ENCODE measurements at places on chromosomes 3 and 15.
A peak's percentile ranks its signal among the peaks of the same experiment; 100 is the strongest.

GRCh38 chr3:126925411-126926171 lies 57.3 kb upstream of the PLXNA1 start:
- DNase-seq = no peak

- DNase-seq = no peak
These were observed 10.5 kb downstream of the KIF15 start for GRCh38 chr3:44772099-44772442.

GRCh38 chr15:93025625-93025982 lies 63.4 kb downstream of the RGMA start:
- DNase-seq = no peak

- DNase-seq = no peak
These were observed 460.9 kb downstream of the OTOL1 start for GRCh38 chr3:161957467-161957866.

DNA sequence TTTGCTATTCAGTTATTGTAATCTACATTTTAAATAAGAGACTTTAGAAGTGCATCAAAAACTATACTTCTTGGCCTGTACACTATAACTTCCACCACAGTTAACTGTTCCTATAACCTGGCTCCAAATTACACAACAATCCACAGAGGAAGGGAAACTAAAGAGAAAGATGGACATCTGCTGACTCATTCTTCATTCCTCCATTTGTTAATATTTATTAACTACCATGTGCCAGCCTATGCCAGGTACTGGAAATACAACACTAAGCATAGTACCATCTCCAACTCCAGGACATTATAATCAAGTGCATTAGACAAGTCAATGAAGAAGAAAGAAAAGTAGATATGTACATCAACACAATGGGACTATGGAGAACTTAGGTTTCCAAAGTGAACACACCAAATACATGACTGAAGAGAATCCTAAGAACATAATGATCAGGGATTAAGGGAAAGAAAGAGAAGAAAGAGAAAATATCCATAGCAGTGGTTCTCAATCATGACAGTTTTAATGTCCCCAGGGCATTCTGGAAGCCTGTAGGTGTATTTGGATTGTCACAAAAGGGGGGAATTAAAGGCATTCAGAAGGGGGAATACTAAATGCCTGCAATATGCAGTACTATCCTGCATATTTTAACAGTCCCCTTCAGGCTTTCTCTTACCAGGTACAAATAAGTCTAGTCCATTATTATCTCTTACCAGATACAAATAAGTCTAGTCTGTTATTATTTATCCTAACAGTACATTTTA lies 8.9 kb downstream of the ICE2 start:
- no peak for DNase-seq

DNA sequence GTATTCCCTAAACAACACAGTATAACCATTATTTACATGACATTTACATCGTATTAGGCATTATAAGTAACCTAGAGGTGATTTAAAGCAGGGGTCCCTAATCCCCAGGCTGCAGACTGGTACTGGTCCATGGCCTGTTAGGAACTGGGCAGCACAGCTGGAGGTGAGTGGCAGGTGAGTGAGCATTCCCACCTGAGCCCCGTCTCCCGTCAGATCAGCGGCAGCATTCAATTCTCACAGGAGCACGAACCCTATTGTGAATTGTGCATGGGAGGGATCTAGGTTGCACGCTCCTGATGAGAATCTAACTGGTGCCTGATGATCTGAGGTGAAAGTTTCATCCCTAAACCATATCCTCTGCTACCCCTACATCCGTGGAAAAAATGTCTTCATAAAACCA lies 138.2 kb downstream of the ATP10A start:
- peak; percentile 12 for DNase-seq

DNA sequence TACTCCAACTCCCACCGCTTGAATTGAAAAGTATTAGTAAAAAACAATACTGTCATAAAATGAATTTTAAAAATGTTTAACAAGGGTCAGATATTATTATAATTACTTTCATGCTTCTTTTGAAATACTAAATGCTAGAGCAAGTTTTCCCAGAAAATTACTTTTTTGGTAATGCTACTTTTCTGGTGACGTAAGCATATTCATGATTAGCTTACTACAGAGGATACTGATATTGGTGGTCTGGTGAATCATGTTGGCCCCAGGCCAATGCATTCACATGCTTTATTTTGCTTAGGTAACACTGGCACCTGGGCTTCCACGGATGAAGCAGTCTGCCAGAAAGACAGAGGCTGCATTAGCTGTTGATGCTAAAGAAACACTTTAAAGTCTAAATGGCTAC lies 12.4 kb downstream of the SPATA16 start:
- DNase-seq = no peak

- DNase-seq = no peak
These were observed 55.7 kb downstream of the RLBP1 start for GRCh38 chr15:89165677-89166076.

DNA sequence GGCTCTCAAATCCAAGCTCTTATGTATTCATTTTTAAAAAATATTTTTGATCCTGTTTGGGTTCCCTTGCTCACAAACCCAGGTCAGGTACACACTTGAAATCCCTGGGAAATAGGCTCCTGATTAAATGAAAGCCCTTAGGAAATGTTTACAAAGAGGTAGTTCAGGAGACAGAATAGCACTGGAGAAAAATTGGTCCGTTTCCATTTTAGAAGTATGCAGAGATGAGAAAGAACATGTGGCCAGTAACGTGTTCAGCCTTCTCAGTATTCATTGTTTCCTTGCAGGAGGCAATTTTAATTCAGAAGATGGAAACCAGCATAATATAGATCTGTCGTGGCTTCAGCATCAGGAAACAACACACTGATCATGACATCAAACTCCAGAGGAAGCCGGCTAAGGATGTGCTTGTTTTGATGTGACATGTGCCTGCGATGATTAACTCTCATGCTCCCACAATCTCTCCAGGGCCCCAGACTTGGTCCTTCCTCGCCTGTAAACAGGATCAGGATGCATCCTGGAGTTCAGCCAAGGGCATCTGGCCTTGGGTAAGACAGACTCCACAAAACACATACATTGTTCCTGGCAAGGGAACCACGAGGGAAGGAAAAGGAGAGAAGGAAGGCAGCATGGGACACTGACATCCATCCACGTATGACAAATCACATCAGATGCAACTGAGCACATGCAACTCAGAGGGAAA lies 350.5 kb upstream of the THBS1 start:
- no peak for DNase-seq

- no peak for DNase-seq
These were observed 69.2 kb downstream of the ATP8B4 start for GRCh38 chr15:50049871-50050270.

- no peak for DNase-seq
These were observed 25.7 kb downstream of the TKT start for GRCh38 chr3:53230041-53230621.

DNA sequence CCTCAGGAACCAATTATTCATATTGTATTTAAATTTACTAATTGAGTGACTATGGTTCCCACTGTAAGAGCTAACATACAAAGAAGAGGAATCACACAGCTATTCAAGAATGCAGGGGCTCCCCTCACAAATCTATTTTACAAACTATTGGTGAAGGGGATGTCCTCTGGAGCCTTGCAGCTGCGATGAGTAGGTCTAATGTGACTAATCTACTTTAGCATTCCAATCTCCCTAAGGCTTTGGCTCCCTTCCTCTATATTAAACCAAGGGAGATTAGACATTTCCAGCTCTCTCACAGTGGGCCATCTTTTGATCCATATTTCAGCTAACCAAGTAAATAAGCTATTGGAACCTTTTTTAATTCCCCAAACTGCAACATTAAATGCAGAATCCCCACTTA lies 514.2 kb upstream of the BCHE start:
- no peak for DNase-seq

DNA sequence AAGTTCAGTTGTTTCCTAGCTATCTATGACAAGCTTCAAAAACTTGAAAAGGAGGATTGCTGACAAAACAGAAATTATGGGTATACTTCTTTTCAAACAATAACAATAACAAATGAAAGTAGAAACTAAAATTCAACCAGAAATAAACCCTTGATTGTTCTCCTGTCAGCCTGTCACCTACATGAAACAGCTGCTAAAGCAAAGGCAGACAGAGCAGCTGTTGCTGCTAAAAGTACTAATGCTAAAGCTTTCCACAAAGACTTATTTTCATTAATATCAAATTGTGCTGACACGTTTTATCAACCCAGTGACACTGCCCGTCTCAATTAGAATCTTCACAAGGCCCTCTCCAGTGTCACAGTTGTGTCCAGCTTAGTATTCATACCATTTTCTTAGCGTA lies 533.2 kb upstream of the GBE1 start:
- DNase-seq = no peak

GRCh38 chr15:51007131-51007666 lies 87.5 kb downstream of the TNFAIP8L3 start:
- no peak for DNase-seq

- DNase-seq = no peak
These were observed 213.4 kb upstream of the STT3B start for GRCh38 chr3:31319332-31319731.

DNA sequence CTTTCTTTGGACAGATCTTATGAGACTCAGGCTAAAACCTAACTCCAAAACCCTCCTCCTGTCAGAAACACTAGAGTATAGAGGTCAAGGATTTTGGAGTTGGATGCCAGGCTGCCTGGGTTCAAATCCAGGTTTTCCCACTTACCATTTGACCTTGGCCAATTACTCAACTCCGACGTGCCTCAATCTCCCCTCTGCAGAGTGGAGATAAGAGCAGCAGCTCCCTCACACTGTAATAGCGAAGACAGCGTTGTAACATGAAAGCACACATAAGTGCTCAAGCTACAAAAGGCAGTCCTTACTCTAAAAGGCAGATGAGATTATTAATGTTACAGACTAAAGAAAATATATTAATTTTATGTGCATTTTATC lies 90.1 kb downstream of the IGF2BP2 start:
- DNase-seq = no peak

- DNase-seq = no peak
These were observed 22.5 kb upstream of the KCNMB2 start for GRCh38 chr3:178513546-178514380.

- no peak for DNase-seq
These were observed 830 bp upstream of the RNF13 start for GRCh38 chr3:149812165-149812605.

GRCh38 chr3:188154014-188154808 lies at the start of gene LPP:
Gene LPP (plus strand): TSS chr3:188154157. CDS start chr3:188406121, 251,964 bp downstream.
- DNase-seq = peak; percentile 91

DNA sequence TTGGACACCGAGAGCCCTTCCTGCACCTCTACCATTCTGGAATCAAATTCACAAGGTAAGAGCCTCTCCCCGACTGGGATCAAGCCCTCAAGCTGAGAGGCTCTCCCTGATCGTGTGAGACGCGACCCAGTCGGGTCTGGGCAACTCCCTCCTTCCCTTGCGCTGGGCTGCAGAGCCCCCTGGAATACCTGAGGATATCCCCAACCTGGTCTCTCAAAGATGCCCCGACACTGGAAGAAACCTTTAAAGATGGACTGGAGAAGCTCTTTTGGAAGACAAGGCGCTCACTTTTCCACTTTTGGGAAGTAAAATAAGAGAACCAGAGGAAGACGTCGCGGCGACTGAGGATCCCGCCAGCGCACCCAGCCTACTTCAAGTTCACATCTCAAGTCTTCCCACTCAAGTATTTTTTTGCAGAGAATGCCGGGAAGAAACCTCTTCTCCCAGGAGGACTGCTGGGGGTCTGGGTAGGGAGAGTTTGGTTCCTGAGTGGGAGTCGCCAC lies 33.8 kb downstream of the ZIC4 start:
- no peak for DNase-seq

DNA sequence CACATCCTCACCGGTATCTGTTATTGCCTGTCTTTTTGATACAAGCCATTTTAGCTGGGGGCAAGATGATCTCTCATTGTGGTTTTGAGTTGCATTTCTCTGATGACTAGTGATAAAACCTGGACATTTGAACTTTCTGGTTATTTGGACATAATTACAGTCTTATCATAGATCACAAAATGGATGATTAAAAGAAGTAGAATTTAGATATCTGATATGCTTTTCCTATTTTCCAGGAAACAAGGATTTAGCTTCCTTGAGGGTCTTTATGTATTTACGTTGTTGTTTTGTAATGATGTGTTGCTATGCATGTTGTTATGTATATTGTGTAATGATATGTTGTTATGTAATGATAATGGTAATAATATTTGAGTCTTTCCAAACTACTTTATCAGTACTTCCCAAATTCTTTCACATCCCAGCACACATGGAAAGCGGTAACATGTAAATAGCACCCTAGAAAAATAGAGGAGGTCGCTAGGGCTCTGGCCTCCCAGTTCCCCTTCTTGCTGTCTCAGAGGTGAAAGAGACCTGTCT lies 53.8 kb downstream of the GJD2 start:
- no peak for DNase-seq

GRCh38 chr3:80187981-80188380 lies 420.2 kb upstream of the ROBO1 start:
- DNase-seq = no peak

DNA sequence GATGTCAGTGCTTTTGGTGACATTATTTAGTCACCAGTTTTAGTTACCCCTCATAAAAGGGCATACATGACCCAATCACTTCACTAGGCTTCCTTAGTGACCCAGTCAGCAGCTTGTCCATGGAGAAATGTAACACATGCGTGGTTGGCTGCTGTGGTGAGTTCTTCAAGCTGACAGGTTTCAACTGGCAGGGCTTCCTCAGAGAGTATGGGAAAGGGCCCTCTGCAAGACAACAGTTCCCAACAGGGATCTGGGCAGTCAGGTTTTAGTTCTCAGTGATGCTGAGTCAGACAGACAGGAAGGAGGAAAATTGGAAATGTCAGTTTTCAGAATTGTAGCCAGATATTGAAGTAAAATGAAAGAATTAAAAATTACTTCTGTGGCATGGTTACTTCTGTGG lies 282.5 kb downstream of the TBL1XR1 start:
- no peak for DNase-seq

GRCh38 chr15:100931143-100931890 lies 12.2 kb downstream of the LRRK1 start:
- DNase-seq = peak; percentile 12

GRCh38 chr3:194540274-194540905 lies 53.6 kb upstream of the ATP13A3 start:
- no peak for DNase-seq

DNA sequence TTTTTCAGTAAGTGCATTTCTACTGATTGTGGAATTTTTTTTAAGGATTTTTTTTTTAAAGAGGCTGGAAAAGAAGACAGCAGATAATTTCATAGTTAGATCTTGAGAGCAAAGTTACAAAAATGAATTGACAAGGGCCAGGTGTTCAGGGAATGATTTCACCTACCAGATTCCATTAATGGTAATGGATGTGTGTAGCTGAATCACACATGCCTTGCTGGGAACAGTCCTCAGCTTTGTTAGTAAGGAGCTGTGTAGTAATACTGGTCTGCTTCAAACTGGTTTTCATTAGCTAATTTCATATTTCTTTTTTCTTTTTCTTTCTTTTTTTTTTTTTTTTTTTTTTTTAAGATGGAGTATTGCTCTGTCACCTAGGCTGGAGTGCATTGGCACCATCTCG lies 16.0 kb downstream of the NR1D2 start:
- no peak for DNase-seq

- no peak for DNase-seq
These were observed 229.3 kb upstream of the MCTP2 start for GRCh38 chr15:94002041-94002440.

GRCh38 chr3:61936344-61936937 lies 375.1 kb downstream of the PTPRG start:
- no peak for DNase-seq

GRCh38 chr3:10627884-10628572 lies 122.6 kb upstream of the ATP2B2 start:
- DNase-seq = no peak

Data from ecto neural progenitor cell (in vitro differentiated cells).